EL (cell line): ENCODE measurements at places on chromosomes 2 and 18.
A peak's percentile ranks its signal among the peaks of the same experiment; 100 is the strongest.

DNA sequence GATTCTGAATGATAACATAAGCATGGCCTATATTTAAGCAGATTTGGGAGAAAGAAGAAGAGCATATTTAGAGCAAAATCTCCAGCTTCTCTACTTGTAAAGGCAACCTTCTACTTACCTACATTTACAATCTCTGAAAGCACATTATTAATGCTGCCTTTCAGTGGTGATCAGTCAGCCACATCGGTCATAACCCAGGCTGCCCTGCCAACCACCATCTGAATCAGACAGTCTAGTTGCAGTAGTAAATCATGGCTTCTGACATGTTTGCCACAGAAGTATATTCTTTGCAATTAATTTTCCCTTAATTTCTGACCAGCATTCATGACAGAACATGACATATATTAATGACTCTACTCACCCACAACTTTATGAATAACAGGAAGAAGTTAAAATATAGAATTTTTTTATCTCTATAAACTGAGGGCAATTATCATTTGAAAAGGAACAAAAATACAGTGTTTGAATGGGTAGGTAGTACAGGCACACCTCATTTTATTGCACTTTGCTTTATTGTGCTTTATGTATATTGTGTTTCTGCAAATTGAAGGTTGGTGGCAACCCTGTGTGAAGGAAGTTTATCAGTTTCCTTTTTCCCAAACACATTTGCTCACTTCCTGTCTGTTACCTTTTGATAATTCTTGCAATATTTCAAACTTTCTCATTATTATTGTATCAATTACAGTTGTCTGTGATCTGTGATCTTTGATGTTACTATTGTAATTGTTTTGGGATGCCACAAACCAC is 531.6 kb upstream of the CHAC2 start:
- DNase-seq = no peak

- DNase-seq = peak; percentile 99
These were observed at the start of gene MTHFD2 for GRCh38 chr2:74198461-74199274. Gene MTHFD2, plus strand, starts transcription at chr2:74198615. Its CDS starts 27 bp downstream, at chr2:74198642.

DNA sequence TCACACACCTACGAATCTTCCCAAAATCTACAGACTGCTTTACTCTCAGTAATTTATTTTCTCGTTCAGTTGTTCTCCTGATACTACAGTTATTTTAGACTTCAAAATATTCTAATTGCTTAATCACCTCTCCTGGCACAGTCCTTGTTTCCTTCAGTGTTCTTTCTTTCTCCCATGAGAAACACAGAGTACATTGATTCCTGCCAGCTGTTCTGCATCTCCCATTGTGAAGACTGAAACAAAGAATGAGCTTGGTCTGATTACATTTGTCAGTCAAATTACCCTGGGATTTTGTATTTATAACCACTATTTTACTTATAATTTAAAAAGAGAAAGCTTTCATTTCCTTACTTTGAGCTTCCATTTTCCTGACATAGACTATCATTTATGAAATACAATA is 63.9 kb upstream of the TANK start:
- no peak for DNase-seq

- peak; percentile 25 for DNase-seq
These were observed 25.4 kb upstream of the DTNB start for GRCh38 chr2:25698752-25699151.

- peak; percentile 75 for DNase-seq
These were observed 214.6 kb downstream of the RDH14 start for GRCh38 chr2:18345848-18346247.

- no peak for DNase-seq
These were observed 713.5 kb downstream of the LRP1B start for GRCh38 chr2:141417246-141417797.

- no peak for DNase-seq
These were observed 5.2 kb downstream of the PARD6G start for GRCh38 chr18:80241919-80242777.

- no peak for DNase-seq
These were observed 24.3 kb upstream of the COL6A3 start for GRCh38 chr2:237438080-237438940.

GRCh38 chr2:226274143-226274542 is 525.5 kb downstream of the IRS1 start:
- no peak for DNase-seq

DNA sequence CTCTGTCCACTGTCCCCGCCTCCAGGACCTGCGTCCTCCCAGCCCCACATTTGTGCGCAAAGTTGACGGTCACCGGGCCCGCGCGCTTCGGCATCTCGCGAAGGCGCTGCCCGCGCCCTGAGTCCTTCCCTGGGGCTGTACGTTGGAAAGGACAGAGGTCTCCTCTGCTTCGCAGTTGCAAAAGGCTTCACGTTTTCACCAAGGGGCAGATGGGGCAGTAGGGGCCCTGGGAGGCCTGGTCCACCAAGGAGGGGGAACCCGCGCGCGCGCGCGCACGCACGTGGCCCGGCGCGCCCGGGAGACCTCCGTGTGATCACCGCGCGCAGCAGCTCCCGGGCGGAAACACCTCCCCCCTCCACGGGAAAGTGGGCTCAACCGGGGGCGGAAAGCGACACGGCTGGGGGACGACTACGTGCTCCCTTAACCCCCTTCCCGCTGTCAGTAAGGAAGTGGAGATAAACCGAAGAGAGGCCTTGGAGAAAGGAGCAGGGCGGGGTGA is 21.9 kb downstream of the TEX44 start:
- DNase-seq = no peak

- DNase-seq = peak; percentile 86
These were observed 89.3 kb upstream of the NCKAP5 start for GRCh38 chr2:133657591-133657990.

- DNase-seq = no peak
These were observed 133.5 kb upstream of the HAAO start for GRCh38 chr2:42925742-42926433.

- no peak for DNase-seq
These were observed 519.8 kb upstream of the MYT1L start for GRCh38 chr2:2850859-2851258.

GRCh38 chr2:226983895-226984749 is 148.3 kb downstream of the RHBDD1 start:
- DNase-seq = no peak

DNA sequence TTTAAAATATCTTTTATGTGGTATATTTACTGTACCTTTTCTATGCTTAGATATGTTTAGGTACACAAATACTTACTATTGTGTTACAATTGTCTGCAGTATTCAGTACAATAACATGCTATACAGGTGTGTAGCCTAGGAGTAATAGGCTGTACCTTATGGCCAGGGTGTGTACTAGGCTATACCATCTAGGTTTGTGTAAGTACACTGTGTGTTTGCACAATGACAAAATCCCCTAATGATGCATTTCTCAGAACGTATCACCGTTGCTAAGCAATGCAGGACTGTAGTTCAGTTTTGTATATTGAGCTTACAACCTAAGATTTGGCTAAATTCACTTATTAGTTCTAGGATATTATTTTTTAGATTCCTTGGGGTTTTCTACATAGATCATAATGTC is 332.3 kb upstream of the HS6ST1 start:
- DNase-seq = no peak

DNA sequence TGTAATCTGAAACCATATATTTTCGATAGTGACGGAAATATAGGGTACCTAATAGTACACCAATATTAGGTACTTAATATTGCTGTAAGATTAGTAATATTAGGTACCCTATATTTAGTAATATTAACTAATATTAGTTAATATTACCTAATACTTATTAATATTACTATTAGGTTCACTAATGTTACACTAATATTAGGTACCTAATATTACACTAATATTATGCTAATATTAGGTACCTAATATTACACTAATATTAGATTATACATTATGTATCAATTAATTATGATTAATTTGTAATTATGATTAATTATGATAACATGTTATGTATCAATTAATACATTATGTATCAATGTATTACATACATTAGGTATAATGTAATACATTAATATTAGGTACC is 518.2 kb upstream of the LRATD1 start:
- DNase-seq = no peak

GRCh38 chr2:21270708-21271122 is 146.9 kb downstream of the TDRD15 start:
- DNase-seq = no peak

- no peak for DNase-seq
These were observed 14.4 kb downstream of the SALL3 start for GRCh38 chr18:78994000-78994399.

- DNase-seq = no peak
These were observed 38.0 kb upstream of the EPAS1 start for GRCh38 chr2:46258937-46259776.

GRCh38 chr18:55497825-55498403 is 90.1 kb downstream of the TCF4 start:
- DNase-seq = no peak

DNA sequence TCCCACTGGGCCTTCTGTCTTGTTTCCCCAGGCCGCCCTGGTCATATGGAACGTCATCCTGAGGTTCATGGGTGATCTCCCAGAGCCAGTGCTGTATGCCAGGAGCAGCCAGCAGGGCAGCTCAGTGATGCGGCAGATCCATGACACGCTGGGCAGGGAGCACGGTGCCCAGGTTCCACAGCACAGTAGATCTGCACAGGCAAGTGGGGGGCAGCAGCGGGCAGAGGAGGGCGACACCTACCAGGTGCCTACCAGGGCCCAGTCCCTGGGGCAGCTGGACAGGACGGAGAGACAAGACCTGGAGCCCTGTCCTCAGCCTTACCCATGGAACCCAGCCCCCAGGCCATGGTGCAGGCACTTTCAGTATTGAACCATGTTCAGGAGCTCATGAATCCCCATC is 36.1 kb upstream of the GPR17 start:
- DNase-seq = no peak

- peak; percentile 9 for DNase-seq
These were observed 824.3 kb upstream of the ZEB2 start for GRCh38 chr2:145344076-145344724.

GRCh38 chr2:72263776-72264060 is 116.1 kb upstream of the CYP26B1 start:
- DNase-seq = no peak

DNA sequence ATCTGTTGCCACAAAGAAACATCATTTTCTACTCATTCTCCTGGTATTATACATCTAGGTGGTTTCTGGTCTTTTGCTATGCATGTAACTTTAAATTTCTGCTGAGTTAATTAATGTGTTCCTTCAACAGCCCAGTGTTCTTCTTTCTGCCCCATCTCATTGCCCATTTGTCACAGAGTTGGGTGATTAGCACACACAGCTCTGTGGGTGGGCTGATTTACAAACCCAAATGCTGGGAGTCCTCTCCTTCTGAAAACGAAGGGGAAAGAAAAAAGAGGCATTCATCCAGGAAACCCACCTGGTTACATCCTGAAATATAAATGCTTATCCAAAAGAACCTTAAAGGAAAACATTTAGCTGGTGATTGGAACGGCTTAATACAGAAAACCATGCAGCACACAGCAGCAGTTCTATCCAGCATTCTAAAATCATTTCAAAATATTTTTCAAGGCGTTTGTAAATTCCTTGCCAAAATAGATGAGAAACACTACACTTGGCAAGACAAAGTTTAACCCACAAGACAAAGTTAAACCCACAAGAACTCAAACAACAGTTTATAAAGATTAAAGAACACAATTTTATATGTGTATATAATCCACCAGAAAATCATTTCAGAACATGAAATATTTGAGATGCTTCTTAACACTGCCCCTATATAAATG is 177.9 kb downstream of the ANTXR1 start:
- no peak for DNase-seq

DNA sequence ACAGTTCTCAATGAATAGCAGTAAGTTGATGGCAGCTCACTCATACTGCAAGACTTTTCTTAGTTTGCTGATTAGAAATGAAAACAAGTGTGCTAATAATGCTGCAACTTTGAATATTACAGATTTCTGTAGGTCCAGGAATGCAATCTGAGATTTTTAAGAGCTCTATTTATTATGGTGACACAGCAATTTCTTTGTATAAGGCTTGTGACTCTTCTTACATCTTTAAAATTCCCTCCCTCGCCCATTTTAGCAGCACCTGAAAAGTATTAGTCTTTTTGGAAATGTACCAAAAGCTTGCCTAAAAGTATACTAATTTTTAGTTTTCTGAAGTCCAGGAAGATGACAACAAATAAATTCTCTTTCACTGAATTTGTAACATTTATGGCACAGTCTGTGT is 4.4 kb upstream of the HTR2B start:
- no peak for DNase-seq

DNA sequence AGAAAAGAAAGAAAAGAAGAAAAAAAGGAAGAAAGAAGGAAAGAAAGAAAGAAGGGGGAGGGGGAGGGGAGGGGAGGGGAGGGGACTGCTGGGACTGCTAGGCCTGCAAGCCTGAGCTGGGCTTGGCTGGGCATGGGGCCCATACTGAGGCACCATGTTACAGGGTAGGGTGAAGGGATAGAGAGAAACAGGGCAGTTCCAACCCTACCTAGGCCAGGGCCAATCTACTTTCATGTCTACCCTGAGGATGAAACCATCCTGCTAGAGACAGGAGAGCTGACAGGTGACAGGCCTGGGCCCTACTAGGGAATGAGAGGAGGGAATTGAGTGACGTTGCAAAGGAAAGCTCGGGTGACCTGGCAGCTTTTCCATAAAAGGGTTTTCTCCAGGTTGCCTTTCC is 41.7 kb downstream of the TEX44 start:
- no peak for DNase-seq

DNA sequence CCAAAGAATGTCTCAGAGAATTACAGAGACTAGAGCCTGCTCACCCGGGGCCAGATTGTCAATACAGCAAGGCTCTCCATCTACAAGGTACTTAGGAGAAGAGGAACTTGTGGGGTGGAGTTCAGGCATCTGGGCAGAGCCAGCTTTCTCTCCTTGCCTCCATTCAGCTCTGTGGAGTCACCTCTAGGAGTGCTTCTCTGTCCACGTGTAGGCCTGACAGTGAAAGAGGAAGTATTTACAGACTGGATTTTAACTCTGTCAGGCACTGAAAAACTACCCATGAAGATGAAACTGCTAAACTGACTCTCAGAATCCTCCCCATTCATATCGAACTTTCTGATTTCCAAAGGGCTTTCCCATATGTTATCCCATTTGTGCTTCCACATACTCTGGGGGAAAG is 315.6 kb downstream of the SETBP1 start:
- no peak for DNase-seq

- DNase-seq = no peak
These were observed 63.1 kb downstream of the PLB1 start for GRCh38 chr2:28558918-28559317.

GRCh38 chr2:58535990-58536389 is 294.9 kb upstream of the FANCL start:
- no peak for DNase-seq

DNA sequence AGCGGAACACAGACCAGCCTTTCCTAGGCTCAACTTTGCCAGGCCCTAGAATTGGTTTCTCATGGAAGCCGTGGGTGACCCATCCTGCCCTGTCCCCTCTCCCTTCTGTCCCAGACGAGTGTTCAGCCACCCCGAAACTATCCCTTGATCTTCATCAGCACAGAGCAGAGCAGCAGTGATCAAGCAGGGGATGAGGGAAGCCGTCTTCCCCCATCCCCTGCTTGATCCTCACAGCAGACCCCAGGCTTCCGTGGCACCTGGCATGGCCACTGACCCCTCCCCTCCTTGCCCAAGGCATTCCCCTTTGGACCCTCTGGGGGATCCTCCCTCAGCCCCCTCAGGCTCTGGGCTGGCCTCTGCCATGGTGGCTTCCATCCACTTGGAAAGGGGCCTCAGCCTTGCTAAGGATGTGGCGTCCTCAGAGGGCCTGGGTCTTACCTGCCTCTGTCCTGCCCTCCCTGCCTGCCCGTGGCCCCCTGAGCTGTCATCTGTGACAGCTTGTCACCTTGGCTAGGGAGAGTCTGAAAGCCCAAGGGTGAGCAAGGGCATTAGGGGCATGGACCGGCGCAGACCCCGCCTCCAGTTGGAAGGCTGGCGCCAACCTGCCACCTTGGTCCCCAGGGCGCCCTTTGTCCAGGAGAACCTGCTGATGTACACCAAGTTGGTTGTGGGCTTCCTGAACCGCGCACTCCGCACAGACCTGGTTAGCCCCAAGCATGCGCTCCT is 10.4 kb upstream of the CCDC74A start:
- no peak for DNase-seq
